ENCODE measurements at places on chromosomes 1 and 21.

DNA sequence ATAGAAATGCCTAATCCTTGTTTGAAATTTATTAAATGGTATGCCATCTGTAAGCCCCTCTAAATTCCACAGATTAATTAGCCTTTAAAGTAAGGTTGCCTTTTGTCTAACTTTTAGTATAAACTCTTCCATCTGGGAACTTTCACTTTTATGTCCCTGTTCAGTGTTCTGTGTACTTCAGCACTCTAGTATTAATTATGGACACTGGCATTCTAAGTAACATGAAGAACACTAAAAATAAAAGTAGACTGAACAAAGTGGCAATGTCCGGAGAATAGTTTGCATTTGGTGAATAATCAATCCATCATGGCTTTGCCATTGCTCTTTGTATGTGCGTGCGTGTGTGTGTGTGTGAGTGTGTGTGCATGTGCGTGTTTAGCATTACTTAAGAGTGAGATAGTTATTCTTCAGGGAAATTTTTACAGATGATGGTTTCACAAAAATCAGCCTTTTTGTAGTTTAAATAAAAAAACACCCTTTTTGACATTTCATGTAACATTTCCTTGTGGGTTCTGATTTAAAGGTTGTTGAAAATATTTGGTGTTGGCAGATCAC lies 51.1 kb downstream of the ATF6 start:
- DNase-seq: no peak

DNA sequence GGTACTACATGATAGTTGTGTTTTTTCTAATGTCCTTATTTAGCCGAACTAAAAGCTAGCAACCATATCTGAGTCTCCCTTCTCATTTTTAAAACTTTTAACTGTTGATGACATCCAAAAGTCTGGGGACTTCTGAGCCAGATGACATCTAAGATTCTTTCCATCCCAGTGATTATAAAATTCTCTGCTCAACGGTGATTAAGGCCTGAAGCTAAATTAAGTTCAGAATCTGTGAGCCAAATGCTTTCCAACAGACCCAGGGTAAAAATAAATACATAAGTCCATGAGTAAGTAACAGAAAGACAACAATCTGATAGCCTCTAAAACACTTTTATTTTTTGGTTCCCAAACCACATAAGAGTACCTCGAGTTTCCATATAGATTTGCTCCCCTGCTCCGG lies 13.1 kb upstream of the PTP4A2 start:
- DNase-seq: no peak

DNA sequence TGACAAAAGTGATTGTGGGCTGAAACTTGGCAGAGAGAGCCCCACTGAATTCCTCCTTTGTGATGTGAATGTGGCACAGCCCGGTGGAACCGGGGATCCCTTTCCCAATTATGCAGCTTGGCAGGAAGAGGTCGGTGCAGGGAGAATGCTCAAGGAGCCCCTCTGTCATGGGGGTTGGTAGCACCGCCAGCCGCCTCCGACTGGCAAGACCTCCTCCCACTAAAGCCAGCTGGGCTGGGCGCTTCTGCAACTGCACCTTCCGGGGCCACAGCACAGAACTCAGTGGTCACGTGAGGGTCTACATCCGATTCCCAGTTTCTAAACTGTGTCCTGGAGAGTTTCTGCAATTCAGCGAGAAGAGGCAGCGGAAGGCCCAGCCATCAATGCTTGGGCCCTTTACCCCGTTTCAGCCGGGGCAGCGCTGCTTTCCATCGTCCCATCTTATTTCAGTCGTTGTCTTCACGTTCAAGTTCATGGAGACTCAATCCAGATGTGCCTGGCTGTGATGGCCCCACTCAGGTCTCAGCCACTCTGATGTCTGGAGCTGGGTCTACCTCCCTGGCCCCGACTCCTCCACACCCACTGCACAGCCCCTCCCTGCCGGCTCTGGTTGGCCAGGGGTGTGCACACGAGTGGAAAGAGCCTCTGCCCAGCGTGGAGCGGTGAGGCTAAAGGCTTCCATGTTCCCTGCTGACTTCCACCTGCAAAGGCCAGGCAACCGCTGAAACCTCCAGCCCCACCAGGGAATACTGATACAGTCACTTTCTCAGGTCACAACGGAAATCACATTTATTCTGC lies 39.8 kb upstream of the FHAD1 start:
- DNase-seq: no peak

GRCh38 chr1:21570528-21570875 lies 61.3 kb downstream of the ALPL start:
- no peak for DNase-seq

- DNase-seq: no peak
These were observed 6.7 kb upstream of the SNAPIN start for GRCh38 chr1:153651771-153652170.

DNA sequence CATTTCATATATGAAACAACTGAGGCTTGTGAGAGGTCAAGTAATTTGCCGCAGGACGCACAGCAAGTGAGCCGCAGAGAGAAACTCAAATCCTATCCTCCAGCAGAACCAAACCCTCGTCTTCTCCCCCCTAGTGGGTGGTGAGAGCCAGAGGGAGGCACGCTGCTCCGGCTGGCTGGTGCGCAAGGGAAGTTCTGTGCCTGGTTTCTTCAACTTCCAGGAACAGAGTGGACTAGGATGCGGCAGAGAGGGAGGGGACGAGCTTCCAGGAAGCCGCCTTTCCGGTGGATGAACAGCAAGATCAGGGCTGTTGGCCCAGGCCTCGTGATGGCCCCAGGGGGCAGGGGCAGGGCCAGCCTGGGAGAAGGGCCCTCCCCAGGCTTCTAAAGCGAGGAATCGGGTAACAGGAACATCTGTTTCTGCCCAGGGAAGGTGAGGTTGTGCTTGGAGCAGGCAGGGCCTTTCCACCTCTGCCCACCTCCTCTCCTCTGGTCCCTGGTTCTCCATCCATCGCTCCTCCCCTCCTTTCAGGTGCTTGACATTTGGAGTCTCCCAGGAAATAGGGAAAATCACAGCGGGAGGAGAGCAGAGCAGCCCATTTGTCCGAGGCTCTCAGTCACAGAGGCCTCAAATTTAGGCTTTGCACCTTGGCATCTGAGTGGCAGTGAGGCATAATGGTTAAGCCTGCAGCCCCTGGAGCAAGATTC lies 16.8 kb upstream of the PDIK1L start:
- no peak for DNase-seq

DNA sequence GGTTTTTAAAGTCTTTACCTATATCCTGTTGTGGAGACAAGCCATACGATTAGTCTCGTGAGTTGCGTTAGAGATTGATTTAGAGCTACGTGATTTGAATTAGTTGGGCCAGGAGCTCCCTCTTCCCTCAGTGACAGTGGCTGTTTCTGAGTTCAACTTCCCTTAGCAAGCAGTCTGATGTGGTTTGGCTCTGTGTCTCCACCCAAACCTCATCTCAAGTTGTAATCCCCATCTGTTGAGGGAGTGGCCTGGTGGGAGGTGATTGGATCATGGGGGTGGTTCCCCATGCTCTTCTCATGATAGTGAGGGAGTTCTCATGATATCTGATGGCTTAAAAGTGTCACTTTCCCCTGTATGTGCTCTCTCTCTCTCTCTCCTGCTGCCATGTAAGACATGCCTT lies 192.9 kb upstream of the PTGFR start:
- no peak for DNase-seq

DNA sequence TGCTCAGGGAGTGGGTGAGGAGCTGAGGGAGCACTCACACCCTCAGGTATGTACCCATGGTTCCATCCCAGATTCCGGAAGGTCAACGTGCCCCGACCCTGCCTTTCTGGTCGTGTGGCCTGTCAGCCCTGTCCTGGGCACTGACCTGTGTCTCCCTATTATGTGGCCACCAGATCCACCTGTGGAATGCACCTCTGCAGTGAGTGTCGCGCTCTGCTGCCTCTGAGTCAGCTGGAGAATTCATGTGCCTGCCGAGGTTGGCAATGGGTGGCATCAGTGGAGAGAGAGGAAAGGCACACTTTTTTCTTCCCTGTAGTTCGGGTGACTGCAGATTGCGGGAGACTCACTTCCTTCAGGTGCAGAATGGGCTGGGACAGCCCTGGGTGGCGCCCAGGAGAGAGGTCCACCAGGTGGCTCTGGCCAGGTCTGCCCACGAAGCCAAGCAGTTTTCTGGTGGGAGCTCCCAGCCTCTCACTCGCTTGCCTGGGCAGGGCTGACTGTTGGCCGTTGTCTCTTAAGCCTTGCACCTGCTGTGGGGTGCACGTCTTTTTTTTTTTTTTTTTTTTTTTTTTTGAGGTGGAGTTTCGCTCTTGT lies 176.1 kb upstream of the TMEM51 start:
- no peak for DNase-seq

DNA sequence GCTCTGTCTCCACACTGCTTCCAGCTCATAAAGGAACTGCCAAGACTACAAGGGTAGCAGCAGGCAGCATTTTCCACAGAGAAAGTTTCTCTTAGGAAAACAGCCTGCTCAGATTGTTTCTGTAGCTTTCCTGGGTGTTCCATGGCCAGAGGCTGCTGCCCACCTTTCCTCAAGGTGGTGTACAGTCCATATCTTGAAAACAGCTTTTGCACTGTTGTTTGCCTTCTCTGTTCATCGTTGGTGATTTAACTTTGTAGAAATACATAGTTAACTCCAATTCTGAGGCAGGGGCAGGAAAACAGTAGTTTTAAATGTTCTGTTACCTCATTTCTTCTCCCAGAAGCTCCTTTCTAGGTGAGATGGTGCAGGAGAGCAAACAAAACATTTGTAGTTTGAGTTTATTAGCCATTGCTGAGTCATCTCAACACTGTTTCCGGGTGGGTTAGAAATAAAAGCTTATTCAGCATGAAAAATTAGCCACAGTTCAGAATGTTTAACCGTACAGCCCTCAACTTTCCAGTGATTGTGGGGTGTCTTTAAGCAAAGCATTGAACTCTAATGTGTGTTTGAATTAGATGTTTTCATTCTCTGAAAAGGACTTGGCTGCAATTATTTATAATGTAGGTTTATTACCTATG lies 41.7 kb downstream of the DIP2A start:
- DNase-seq: peak; percentile 18

GRCh38 chr1:160952129-160952510 lies 2.5 kb downstream of the ITLN2 start:
- DNase-seq: no peak

DNA sequence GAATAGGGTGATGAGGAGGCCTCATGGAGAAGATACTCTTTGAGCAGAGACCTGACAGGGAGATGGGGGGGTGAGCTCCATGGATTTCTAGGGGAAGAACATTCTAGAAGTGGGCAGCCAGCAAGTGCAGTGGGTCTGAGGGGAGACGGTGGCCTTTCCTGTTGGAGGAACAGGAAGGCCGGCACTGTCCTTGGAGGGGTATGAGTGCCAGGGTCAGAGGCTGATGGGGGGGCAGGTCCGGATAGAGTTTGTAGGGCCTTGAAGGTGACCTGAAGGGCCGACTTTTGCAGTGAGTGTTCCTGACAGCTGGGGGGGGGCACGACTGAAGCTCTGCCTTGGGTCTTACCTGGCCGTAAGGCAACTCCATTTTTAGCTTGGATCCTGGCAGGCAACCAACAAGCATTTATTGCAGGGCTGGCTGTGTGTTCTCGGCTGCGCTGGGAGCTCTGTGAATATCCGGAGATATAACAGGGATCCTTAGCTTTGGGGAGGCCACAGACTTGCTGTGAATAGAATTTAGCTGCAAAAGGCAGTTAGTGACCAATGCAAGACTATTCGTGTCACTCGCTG lies 130.6 kb downstream of the MRPS6 start:
- DNase-seq: no peak

- no peak for DNase-seq
These were observed 121.5 kb downstream of the COL24A1 start for GRCh38 chr1:86035101-86035500.

GRCh38 chr21:45811136-45811535 lies 167.6 kb downstream of the PCBP3 start:
- no peak for DNase-seq

DNA sequence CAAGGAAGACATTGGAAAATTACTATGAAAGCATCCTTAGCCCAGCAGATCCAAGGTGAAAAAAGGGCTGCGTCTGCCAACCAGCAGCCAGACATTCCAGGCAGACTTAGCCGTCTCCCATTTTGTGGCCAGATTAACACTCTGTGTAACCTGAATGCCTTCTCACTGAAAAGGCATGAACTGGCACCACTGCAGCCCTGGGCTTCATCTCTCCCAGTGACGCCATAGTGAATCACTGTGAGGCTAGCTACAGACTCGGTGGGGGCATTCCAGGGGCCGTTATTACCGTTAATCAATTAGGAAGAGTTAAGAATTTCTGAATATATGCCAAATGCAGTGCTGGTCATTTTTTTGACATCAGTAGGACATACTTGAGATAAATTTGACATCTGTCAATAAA lies 627.4 kb downstream of the LMO4 start:
- DNase-seq: no peak

DNA sequence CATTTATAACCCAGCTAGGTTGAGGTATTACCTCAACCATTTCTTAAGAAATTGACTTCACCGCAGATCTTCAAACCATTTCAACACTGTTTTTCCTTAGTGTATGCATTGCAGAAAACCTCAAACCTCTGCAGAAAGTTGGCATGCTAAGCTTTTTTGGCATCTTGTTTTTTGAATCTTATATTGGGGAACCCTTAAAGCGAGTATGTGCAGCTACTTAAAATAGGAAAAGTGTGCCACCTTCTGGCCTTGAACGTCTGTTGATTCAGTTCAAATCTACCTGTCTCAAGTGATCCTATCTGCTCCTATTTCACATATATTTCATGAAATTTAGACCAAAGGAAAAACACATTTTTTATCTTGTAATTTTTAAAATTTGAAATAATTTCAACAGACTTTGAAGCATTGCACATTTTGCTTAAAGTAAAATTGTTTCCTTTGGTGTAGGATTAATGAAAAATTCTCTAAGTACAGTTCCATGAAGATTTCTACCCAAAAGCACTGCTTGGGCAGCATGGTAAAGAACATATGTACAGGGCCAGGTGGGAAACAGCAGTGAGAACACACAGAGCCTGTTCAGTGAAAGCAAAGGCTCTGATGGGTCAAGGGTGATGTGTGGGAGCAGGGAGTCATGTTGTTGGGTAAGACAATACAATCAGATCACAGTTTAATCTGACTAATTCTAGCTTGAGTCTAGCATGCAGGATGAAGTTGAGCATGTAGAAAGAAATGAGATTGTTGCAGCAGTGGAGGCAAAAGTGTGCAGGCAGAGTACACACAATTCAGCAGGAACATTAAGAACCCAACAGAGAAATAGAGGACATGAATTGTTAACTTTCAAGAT lies 17.2 kb downstream of the HENMT1 start:
- no peak for DNase-seq

DNA sequence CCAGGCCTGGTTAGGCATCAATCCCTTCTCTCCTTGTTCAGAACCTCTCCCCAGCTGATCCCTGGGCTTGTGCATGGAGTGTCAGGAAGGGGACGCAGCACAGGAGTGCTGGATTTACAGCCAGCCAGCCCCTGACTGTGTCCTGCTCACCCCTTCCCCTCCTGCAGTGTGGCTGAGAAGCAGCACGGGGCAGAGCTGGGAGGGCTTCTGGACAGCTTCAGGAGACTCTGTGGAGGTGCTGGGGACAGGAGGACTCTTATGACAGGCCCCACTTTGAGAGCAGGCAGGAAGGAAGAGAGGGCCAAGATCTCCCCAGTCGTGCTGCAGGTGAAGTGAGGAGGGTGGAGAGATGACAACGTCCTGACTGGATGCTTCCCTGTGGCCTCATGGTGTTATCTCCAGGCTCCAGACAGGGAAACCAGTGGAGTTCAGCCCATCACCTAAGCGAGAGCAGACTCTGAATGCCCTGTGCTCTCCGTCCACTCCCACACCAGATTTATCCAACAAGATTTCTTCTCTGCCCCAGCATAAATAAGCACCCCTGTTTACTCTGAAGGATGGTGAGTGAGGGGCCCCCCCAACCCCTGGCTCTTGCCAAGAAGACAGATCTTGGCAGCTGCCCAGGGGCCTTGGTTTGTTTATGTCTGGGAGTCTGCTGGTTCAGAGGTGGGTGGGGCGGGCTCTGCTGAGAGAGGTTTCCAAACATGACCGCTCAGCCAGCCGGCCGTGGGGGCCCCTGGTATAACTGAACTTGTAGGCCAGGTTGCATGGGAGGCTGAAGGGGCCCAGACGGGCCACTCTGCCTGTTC lies 21.3 kb downstream of the TMCC2 start:
- no peak for DNase-seq

Data from KG1 (cell line).